ENCODE measurements at places on chromosomes 7 and 10.
A peak's percentile ranks its signal among the peaks of the same experiment; 100 is the strongest.

GRCh38 chr10:59702347-59702746 lies 7.3 kb downstream of the SLC16A9 start:
- no peak for DNase-seq

DNA sequence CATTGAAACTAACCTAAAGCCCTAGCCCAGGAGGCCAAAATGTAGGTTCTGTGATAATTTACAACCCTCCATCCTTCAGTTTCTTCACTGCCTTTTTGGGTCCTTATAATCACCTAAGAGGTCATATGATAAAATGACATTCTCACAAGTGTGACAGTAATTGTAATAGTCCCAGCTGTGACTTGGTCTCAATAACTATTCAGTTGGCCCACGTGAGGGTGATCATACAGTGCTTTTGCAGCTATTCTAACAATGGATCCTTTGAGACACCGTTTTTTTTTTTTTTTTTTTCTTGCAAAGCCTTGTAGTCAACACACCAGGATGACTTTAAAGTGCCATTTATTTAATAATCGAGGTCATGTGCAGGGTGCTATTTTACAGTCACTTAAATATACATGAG lies 760.0 kb downstream of the PHTF2 start:
- DNase-seq: no peak

DNA sequence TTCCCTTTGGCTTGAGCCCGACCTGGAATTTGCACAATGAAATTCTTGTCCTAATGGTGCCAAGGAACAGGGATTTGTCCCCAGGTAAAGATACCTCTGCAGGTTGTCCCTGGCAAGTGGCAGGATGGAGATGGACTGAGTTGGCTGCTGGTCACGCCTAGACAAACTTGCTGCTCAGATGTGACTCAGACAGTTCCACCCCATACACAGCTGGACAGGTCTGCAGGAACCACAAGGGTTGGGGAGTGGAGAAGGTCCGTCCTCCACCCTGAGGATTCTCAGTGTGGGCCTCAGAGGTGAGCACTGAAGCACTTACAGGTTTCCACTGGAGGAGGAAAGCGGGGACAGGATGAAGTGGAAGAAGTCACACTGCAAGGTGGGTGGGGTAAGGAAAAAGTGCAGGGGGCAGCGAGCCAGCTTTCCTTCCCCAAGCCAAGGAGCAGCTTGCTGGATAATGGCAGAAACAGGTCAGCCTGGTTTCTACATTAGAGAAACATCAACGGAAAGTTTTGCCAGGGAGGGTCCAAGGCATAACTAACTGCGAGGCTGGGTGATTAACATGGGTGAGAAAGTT lies 20.5 kb downstream of the ITPRIP start:
- peak; percentile 73 for DNase-seq

DNA sequence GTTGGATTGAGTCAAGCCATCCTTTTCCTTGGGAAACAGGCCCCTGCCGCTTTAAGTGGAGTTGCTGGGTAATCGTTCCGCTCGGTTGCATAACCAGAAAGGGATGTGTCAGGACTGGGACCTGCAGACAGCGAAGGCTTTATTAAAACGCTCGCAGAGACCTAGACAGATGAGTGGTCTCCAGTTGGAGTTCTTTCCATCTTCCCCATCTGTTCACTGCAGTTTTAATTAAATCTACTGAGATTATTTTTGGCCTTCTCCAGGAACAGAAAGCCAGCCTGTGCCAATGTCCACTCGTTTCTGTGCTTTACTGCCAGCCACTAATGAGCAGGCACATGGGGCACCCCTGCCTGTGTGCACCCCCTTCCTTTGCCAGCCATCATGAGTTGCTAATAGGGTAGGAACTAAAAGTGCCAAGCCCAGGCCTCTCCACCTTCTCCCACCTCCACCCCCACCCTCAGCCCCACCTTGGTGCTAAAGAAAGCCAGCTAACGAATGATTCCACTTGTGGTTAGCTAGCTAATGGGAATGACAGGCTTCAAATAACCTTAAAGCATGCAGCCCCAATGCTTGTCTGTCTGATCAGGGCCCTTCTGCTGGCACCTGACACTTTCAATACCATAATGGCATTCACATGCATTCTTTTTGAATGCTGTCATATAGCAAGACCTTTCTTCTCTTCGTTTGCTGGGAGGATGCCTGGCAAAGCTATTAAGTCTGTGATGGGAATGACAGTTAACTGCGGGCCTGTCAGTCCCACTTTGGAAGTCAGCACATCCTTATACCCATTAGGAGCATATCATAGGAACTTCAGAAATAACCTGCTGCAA lies 556.8 kb upstream of the GALNT17 start:
- peak; percentile 64 for DNase-seq

DNA sequence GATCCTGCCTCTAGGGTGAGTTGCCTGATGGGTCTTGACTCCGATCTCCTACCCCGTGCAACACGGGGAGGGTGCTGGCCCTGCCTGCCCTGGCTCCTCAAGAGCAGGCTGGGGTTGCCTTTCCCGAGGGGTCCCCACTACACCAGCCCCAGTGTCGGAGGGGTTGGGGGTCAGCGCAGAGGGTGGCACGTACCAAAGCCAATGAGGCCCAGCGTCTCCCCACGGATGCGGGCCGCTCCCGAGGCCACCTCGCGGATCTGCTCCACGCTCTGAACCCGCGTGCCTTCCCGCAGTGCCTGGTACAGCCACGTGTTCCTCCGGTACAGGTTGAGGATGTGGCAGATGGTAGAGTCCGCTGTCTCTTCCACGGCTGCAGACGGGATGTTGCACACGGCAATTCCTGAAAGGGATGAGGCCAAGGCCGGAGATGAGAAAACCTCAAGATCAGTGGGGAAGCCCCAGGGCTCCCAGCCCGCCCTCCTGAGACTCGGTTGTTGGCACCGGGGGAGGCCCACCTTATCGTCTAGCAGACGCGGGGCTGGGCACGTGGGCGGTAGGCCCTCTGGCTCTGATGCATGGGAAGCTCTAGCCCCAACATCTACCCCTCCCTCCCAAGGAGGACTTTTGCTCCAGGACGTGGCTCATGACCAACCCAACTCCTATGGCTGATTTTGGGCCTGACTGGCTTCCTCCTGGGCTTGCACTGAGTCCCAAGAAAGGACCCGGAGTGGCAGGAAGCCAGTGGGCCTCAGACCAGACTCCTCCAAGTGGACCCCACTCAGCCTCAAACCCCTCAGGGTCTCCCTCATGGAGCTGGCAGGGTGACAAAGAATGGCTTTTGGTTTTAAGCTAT lies 56.1 kb downstream of the ZRANB1 start:
- no peak for DNase-seq

- no peak for DNase-seq
Observed at GRCh38 chr7:142770661-142771352, at the start of gene PRSS2. Gene PRSS2, plus strand, starts transcription at chr7:142770970. Its CDS starts 13 bp downstream, at chr7:142770983.

DNA sequence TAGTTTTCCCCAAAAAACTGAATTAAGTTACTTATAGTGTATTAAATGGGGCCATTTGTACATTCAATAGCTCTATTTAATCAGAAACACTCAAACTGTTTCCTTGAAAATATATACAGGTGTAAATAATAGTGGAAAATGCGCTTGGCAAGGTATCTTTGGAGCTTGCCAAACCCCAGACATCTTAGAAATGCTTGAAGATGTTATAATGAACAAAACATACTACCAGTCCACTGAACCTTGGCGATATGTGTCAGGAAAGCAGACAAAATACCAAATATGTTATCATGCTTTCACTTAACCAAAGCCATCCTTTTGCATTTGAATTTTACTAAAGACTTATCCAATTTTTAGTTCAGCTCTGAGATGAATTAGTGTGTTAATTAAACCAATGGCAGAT lies 352.7 kb upstream of the SEMA3A start:
- no peak for DNase-seq

GRCh38 chr10:71830726-71831125 lies 20.3 kb downstream of the PSAP start:
- no peak for DNase-seq

DNA sequence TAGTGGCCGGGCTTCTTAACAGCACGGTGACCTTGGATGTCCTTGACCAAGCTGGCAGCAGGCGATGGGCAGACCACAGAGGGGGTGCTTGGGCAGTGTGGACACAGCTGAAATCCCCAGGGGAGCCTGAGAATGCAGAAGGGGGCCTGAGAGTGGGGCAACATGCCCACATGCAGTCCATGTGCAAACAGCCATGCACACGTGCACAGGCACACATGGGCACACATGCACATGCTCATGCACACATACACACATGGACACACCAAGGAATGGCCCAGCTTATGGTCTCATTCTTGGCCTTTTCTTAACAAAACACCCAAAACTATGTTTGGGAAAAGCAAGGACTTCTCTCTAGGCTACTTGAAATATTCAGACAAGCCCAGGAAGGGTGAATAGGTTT lies 483.9 kb upstream of the MKI67 start:
- DNase-seq: no peak

- no peak for DNase-seq
Observed at GRCh38 chr7:115680921-115681320, 349.6 kb downstream of the TFEC start.

GRCh38 chr7:34275624-34276023 lies 370.3 kb downstream of the BMPER start:
- no peak for DNase-seq

DNA sequence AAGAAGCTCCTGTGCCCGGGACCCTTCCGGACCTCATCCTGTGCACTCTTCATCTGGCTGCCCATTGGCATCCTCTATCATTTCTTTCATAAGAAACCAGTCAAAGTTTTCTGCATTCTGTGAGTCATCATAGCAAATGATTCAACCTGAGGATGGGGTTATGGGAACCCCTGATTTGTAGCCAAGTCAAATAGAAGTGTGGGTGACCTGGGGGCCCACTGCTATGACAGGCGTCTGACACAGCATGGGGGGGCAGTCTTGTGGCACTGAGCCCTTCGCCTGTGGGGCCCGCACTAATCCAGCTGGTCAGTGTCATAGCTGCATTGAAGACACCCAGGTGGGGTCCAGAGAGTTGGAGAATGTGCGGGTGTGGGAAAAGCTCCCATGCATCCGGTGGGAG lies 230.4 kb downstream of the USP6NL start:
- DNase-seq: no peak

DNA sequence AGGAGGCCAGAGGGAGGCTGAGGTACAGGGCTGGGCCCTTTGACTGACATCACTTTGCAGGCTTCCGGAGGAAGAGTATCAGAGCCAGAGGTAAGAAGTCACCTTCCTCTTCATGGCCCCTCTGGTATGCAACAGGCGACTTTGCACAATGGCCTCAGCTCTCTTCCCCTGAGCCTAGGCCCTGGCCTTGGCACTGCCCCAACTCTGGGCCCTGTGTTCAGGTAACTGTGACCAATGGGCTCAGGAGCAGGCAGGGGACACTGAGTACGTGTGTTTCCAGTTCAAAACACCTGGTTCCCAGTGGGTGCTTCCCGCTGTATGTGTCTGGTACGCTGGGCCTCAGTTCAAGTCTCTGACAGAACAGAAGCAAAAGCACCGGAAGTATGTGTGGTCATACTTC lies 12.1 kb upstream of the PAX2 start:
- no peak for DNase-seq

- no peak for DNase-seq
Observed at GRCh38 chr7:101559586-101559985, 69.5 kb downstream of the MYL10 start.

- DNase-seq: no peak
Observed at GRCh38 chr10:104515678-104516199, 125.4 kb upstream of the SORCS3 start.

DNA sequence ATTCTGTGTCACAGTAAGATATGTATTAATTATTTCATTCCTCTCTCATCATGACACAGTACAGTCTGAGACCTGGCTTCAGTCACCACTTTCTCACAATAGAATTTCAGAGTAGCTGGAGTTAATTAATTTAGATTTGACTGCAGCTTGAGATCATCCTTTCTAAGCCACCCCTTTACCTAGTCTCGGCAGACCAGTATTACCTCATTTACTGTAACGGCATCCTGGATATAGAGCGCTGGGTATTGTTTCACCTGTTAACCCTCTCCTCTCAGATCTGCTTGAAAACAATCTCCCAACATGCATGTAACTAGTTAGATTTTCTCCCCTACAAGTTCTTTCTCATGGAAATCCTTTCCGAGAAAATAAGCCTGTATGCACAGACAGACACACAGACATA lies 1057.5 kb downstream of the GATA3 start:
- DNase-seq: no peak

GRCh38 chr7:28038175-28038797 lies 142.3 kb downstream of the JAZF1 start:
- DNase-seq: no peak

DNA sequence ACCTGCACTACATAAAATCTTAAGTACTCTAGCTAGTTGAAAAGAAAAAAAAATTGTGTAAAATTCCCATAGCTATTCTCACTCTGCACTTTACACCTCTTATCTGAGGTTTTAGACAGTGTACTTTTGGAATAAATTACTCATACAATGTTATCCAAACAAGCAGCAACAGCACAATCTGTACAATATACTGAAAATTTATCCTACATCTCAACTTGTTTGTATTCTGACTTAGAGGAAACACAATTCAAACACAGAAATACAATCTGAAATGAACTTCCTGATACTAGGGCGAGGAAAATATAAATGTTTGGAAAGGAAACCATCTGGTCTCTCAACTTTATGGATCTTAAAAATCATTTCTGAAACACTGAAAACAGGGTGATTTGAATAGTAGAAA lies 381.7 kb downstream of the THSD7A start:
- no peak for DNase-seq

GRCh38 chr10:60148266-60148840 lies 241.3 kb downstream of the ANK3 start:
- peak; percentile 73 for DNase-seq
